ENCODE measurements at places on chromosomes 2 and 18. TPM values are rescaled to one million over a fixed set of nuclear protein-coding genes. Genes with fewer than 3 reads are reported as not detected.

GRCh38 chr2:118222672-118223421 is 134.6 kb downstream of the INSIG2 start:
- no peak for DNase-seq

DNA sequence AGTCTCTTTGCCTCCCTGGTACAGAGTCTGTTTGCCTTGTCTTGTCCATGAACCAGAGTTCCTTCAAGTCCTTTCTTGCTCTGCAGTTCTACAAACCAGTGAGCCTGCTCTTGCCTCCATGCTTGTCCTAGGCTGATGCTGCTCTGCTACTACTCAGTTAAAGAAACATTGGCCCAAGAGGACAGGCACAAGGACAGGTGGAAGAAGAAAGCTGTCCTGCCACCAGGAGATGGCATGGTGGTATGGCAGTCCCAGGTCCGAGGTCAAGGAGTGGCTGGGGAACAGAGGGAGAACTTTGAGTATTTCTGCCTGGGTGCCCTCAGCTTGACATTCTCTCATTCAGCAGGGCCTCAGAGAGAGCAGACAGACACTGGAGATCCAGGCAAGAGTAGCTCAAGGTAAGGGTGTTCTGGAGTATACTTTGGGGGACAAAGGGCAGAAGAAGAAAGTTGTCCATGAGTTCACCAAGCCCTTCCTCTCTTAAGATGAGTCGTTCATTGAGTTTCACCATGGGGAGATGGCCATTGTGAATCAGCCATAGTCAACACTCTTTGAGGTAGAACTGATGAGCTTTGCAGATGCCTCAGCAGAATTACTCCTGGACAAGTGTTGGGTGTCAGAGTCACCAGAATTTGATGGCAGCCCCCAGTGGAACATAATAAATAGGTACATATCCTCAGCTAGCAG is 20.4 kb downstream of the TTC32 start:
- DNase-seq, result no peak

DNA sequence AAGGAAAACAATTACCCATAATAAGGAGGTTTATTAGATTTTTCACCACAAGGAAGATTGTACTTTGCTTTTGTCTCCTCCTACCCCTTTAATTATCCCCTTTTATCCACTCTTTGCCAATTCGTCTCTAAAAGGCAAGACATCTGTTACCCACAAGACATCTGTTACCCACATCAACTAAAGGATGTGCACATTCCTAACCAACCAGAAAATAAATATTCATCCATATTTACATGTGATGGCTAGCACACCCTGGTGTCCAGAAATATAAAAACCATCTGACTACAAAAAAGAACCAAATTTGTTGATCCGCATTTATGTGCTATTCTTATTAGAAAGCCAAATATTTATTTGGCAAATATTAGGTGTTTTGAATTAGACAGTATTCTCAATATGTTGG is 35.7 kb downstream of the ACVR1C start:
- no peak for DNase-seq

- DNase-seq, result no peak
Measured at GRCh38 chr18:41113885-41114482, 841.0 kb upstream of the PIK3C3 start.

DNA sequence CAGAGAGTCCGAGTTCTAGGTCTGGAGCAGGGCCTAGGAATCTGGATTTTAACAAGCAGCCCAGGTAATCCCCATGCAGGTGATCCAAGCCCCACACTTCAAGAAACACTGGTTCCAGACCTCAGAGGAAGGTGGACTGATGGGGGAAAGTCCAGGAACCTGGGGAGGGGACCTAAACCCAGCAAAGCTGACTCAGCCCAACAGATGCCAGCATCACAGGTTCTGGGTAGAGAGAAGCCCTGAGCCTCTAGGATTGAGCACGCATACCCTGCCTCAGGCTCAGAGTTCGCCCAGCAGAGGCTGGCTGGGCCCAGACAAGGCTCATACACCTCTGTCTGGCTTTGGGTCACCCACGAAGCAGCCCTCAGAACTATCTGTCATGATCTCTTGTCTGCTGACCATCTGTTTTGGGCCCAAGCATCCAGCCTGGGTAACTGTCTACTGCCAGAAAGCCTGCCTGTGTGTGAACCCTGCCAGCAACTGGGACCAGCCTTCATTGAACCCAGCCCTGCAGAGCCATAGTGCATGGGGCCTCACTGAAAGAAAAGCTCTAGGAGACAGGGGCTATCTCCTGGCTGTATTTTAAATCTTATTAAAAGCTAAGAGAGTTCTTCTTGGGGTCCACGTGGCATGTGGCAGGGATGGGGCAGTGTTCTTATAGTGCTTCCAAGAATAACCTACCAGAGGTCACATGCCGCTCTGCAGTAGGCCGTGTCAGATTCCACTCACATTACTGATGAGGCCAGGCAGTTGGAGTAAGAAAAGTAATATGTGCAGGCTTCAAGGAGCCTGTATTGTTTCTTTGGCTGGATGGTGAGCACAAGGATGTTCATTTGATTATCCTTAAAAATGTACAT is 7.4 kb downstream of the TMEM127 start:
- no peak for DNase-seq

DNA sequence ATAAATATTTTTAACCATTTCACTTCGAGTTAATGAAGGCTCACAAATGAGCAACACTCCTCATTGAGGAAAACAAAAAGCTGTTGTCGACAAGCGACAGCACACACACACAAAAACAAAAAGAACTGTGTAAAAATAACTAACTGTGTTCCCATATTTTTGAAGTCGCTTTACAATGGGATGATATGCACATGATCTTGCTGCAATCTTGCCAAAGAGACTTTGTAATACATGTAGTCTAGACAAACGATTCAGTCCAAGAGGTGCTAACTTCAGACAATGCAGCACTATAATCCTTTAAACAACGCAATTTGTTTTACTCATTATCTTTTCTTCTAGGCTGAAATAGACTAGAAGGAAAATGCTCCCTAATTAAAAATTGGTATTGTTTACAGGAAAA is 7.2 kb upstream of the USP34 start:
- no peak for DNase-seq

DNA sequence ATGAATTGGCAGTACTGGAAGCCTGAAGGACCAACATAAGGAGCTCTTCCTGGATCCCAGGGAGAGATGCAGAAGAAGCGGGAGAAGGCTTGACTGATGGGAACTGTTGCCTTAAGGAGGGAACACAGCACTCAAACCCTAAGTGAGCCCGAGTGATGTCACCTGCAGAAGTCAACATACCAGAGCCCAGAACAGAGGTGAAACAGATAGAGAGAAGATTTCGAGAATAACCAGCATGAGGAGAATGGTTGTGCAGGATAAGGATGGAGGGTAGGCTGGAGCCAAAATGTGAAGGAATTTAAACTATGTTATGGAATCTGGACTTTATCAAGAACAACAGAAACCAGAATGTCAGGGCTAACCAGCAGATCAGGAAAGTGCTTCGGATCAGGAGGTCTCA is 463.1 kb upstream of the DDX18 start:
- DNase-seq, result no peak

DNA sequence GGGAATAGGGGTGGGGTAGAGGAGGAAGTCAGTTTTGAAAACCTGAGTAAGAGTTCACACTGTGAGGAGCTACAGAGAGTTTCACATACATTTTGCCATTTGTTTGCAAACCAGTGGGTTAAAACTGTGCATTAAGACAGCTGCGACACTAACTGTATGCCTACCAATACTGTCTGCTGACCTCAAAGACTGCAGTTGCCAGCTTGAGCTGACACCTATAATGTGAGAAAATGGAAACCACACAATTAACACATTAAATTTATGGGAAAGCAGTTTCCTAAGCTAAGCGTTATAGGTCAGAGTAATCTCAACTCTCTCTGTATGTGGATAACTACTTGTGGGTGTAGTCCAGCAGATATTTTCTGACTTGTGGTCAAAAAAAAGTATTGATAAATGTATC is 756.6 kb upstream of the GCFC2 start:
- no peak for DNase-seq

GRCh38 chr2:164910101-164910899 is 45.0 kb downstream of the SLC38A11 start:
- DNase-seq, result no peak

- no peak for DNase-seq
Measured at GRCh38 chr2:3485166-3485565, 34.2 kb downstream of the ADI1 start.

Gene ATG16L1
- 22.4 TPM for polyA plus RNA-seq

Gene CACNB4
- polyA plus RNA-seq, result 6.0 TPM

Gene AQP12A
- polyA plus RNA-seq, result not detected

All from left lung (tissue), 14 donors.